Activated CD4-positive, CD25-positive, alpha-beta regulatory T cell (primary cell): ENCODE measurements at places on chromosomes 2 and 18.
A peak's percentile ranks its signal among the peaks of the same experiment; 100 is the strongest.

GRCh38 chr18:60892855-60893254 is 440.4 kb upstream of the CDH20 start:
- DNase-seq: no peak

DNA sequence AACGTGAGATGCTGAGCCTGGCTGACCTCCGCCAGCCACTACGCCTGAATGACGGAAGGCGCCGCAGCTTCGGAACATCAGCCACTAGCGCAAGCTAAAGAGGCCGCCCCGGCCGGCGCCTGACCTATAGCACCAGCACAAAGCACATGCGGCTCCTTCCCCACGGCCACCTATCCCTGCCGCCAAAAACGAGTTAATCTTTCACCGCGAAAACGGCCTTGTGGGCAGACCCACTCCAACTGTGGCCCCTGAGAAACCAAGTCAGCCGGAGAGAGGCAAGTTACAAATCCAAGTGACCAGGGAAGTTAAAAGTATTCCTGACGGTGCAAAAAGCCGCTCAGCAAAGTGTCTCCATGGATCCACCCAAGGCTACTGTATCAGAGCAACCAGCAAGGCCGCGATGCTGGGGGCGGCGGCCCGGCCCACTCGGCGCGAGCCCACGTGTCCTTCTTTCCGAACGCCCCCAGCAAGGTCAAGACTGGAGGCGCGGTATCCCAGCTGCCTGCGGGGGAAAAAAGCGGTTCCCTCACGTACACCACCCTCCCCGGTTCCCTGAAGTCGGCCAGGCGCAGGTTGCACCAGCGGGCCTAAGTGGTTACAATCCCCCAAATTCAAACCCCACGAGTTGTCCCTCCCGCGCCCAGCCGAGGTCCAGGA is 575 bp downstream of the HSPD1 start:
- DNase-seq: peak; percentile 9

- no peak for DNase-seq
Measured at GRCh38 chr2:73176205-73176880, 26.0 kb upstream of the NOTO start.

DNA sequence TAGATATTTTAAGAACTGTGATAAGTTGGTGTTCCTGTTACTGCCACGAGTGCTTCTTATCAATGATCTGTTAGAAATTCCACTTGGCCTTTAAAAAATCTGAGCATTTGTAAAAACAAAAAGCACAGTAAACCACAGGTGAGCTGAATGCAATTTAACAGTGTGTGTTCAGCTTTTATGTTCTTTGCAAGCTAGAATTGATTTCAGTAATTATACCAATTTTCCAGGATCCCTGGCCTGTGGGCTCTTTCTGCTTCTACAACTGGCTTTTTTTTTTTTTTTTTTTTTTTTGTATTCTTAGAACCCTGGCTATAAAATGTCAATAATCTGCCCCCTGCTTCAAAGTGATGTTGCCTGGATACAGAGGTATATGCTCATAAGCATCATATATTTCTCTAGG is 548.5 kb upstream of the SLC8A1 start:
- DNase-seq: no peak

DNA sequence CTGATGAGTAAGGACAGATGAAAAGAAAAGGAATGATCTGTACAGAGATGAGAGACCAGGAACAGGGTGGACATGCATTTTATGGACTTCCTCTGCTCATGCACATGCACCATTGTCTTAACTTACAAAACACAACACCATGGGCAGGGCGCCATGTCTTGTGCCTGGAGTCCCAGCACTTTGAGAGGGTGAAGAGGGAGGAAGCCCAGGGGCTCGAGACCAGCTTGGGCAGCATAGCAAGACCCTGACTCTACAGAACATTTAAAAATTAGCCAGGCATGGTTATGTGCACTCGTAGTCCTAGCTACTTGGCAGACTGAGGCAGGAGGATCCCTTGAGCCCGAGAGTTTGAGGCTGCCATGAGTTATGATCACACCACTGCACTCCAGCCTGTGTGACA is 86.9 kb downstream of the ZFP36L2 start:
- no peak for DNase-seq

- DNase-seq: no peak
Measured at GRCh38 chr2:64487256-64488049, 33.5 kb downstream of the LGALSL start.

DNA sequence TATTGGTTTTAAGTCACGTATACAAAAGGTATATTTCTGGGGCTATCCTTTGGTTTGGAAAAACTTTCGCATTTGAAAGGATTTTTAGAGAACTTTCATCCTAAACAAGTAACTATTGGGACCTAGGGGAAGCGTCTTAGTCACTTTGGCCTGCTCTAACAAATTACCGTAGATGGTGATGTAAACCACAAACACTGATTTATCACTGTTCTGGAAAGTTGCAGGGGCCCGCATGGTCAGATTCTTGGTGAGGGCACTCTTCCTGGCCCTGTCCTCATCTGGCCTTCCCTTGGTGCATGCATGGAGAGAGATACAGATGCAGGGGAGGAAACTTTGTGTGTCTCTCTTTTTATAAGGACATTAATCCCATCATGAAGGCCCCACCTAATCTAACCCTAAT is 49.1 kb upstream of the ANKRD62 start:
- DNase-seq: no peak
